Glutamatergic neuron (in vitro differentiated cells): ENCODE measurements at places on chromosomes 3 and 15.
A peak's percentile ranks its signal among the peaks of the same experiment; 100 is the strongest.

DNA sequence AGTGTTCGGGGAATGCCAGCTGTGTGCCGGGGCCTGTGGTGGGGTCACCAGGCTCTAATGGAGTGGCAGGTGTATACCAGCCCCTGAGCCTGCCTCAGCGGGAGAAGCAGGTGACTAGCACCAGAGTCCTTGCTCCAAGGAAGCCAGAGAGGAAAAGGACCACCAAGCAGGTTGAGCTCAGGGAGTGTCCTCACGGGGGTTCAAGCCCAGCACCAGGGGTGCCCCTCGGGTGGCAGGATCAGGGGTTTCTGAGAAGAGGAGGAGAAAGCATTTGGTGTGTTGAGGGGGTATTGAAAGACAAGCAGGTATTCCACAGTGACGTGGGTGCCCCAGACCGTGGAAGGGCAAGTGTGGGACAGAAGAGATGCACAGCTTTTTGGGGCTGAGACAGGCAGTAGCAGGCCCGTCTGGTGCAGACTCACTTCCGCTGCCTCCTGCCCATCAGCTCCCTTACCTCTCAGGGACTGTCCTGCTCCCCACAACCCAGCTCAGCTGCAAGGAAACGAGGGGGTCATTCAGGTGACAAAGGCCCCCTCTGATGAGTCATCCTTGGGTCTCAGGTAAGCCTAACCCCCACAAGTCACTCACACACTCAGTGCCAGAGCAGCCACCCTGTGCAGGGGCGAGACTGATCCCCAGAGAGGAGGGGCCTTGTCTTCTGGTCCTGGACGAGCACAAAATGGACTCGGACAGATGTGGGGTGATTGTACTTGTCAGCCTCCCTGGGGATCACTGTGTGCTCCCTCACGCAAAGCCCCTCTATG, 21.4 kb upstream of the POC1A start:
- DNase-seq, result no peak

- no peak for DNase-seq
Observed at GRCh38 chr3:67362686-67363085, 291.7 kb downstream of the SUCLG2 start.

GRCh38 chr3:152296971-152297370, 28.2 kb downstream of the MBNL1 start:
- no peak for DNase-seq

DNA sequence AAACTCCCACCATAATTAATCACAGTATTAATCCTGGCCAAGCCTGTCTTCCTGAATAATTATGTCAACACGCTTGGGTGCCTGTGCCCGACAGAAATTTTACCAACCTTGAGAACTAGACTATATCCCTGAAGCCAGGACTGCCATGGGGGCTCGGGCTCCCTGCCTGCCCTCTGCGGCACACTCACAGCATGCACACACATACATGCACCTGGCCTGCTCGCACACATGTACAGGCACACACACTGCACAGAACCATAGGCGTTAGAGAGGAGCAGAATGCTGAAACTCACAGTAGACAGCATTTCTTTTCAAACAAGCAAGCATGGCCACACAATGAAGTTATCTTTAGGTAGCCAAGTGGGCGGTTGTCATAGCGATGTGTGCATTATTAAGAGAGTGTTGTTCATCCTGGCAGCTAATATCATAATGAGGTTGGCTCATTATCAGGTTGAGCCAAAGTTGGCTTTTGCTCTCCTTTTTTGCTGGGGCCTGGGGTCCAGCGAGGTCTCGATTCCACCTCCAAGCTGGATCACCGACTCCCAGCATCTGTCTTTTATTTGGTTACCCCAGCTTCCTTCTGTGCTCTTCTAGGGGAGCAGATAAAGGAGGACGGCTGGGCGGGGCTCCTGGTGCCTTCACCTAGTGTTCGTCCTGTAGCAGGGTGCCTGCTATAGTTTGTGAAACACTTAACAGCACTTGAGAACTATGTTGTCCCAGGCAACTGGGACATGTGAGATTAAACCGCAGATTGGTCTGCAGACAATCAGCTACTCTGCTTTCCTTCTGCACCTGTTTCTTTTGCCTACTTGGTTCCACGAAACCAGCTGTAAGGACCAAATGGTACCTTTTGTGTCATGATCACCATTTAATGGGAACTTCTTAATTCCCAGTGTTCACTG, 91.4 kb downstream of the ZNF621 start:
- no peak for DNase-seq

DNA sequence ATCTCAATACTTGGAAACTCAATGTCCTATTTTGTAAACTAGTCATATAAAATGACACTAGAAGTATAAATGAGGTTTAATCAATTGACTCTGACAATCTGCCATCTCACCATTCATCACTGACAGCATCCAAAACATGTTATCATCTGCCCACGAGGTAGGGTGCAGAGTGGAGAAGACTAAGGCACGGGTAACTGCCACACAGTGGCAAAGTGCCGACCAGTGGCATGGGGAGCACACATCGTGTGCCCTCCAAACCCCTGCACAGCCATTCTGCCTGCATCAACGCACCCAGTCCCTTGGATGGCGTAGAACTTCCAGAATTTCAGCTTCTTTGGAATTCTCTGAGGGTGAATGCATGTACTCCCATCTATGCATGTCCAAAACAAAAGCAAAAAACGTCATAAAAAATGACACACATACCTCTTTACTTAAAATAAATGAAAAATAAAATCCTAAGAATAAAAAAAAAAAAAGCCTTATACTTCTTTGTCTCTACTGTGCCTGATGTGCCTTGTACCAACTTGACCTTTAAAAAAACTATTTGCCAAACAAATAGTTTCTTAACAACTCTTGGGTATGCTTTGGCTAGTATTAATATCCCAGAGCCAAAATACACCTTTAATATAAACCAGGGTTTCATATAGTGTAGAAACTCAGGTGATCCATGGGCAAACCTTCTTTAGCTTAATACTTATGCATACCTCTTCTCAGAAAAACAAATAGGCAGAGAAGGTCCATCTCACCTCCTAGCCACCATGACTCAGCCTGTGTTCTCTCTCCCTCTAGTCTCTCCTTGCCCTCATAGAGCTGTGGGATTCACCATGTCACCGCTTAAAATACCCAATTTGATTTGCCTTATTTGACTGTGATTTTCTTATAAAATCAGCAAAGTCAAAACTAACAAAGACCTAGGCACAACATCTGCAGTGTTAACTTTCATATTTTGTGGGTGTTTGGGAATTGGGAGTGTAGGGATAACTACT, 12.7 kb downstream of the CPOX start:
- no peak for DNase-seq

DNA sequence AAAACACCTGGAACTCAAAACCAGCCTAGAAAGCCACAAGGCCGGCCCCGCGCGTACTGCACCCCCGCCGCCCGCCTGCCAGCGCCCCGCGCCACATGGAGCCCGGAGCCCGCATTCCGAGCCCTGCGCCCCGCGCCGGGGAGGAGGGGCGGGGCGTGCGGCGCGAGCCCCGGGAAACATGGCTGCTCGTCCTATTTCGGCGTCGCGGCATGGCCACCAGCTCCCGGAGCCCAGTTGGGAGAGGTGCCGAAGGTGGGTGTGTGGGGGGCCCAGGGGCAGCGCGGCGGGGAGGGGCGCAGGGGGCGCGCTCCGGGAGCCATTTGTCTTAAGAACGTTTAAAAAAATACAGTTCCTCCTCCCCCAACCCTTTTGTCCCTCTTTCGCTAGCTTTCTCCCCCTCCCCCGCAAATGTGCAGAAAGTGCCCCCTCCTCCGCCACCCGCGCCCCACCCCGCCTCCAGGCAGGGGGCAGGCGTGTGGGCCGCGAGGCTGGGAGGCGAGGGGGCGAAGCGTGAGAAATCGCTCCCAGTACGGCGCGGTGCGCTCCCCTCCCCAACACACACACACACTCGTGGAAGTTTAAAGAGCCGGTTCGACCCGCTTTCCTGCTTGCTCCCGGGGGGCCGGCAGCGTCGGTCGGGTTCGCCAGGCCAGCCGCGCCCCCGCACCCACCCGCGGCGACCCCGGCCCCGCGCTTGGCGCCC, 2.5 kb downstream of the ANP32A start:
- DNase-seq, result peak; percentile 72

DNA sequence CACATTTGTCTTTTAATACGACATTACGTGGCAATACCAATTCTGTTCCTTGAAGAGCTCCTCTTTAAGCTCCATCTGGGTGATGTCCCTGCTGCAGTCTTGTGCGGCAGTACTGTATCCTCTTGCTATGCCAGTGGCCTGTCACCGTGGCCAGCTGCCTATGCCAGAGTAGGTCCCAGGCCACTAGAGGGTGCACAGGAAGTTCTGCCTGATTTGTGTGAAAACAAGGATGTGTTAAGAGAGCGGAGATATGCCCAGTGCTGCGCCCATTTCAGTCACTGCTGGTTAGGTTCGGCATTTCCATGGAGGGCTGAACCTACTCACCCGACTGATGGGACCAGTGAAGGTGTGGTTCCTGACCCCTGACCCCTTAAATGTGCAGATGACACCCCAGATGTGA, 25.2 kb downstream of the NIPA1 start:
- DNase-seq, result peak; percentile 32

- DNase-seq, result no peak
Observed at GRCh38 chr15:79972863-79973262, 1.9 kb upstream of the BCL2A1 start.

DNA sequence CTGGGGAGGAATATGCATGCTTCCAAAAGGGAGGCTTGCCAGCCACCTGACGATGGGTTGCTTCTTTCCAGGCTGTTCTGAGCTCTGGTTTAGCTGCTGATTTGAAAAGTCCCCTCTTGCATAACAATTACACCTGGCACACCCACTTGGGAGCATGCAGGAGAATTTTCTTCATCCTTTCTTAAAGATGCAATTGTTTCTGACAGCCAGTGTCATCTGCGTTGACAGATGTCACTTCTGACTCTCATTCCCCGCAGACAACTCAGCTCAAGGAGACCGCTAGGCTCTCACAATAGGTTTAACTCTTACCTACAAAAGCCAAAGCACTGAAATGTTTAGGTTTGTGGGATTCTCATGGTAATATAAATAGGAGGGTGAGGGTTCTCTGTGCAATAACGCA, 185.6 kb upstream of the SYNPR start:
- DNase-seq, result no peak

- DNase-seq, result no peak
Observed at GRCh38 chr3:171419457-171419856, 40.7 kb downstream of the TNIK start.

DNA sequence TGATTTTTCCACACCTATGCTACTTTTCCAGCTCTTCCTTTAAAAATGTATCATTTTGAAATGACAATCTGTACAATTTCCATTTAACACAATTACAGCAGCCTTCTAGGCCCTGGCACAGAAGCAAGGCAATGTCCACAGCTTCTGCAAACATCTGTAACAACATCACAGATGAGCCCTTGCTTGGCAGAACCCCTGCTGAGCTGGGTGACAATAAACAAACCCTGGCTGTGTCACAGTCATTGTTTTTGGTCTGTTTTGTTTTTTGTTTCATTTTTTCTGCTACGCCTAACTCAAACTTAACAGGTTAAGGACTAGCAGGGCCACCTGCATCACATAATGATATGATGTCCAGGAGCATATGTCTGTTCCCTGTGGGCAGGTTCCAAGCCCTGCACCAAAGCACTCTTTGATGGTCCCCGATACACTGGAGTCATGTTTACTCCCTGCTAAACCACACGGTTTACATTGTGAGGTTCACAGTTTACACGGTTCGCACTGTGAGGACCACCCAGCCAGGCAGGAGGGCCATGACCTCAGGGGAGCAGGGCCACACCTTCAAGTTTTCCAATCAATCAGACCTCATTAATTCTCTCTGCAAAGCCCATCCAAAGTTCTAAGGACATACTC, 186.8 kb upstream of the CHRNA7 start:
- DNase-seq, result no peak
